ENCODE measurements at places on chromosomes 2 and 18.
A peak's percentile ranks its signal among the peaks of the same experiment; 100 is the strongest.

- no peaks in the 10 kb centered on the region for H3K27me3 ChIP-seq
- no peak overlapping the region for H3K27ac ChIP-seq
- DNase-seq = no peak
These were observed 279.3 kb downstream of the TMX3 start for GRCh38 chr18:68435581-68435980.

- H3K4me1 ChIP-seq = no peaks in the 10 kb centered on the region
- no peak for DNase-seq
- no peaks in the 10 kb centered on the region for H3K36me3 ChIP-seq
These were observed 16.5 kb downstream of the B3GNT7 start for GRCh38 chr2:231411831-231412617.

DNA sequence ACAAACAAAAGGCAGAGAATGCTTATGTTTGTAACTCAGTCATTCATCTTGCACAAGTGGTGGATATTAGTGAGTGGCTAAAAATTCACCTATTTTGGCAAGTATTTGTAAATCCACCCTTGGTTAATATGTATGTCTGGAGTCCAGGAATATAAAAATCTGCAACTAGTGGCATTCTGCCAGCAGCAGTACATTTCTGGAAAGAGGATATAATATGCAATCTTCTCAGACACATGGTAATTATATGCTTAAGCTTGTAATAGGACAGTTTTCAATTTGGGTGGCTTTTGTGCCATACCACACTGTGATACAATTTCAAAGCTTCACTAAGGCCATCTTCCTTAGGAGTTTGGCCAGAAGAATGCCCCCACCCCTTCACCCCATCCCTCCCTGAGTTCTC is 693.3 kb downstream of the MBD2 start:
- H3K36me3 ChIP-seq = no peaks in the 10 kb centered on the region
- DNase-seq = no peak
- H3K27ac ChIP-seq = no peak overlapping the region

- no peaks in the 10 kb centered on the region for H3K36me3 ChIP-seq
- DNase-seq = no peak
- no peaks in the 10 kb centered on the region for H3K4me1 ChIP-seq
- H3K27me3 ChIP-seq = no peaks in the 10 kb centered on the region
- no peak overlapping the region for H3K4me3 ChIP-seq
- no peak overlapping the region for H3K27ac ChIP-seq
These were observed 659.3 kb downstream of the ERBB4 start for GRCh38 chr2:211879323-211879722.

DNA sequence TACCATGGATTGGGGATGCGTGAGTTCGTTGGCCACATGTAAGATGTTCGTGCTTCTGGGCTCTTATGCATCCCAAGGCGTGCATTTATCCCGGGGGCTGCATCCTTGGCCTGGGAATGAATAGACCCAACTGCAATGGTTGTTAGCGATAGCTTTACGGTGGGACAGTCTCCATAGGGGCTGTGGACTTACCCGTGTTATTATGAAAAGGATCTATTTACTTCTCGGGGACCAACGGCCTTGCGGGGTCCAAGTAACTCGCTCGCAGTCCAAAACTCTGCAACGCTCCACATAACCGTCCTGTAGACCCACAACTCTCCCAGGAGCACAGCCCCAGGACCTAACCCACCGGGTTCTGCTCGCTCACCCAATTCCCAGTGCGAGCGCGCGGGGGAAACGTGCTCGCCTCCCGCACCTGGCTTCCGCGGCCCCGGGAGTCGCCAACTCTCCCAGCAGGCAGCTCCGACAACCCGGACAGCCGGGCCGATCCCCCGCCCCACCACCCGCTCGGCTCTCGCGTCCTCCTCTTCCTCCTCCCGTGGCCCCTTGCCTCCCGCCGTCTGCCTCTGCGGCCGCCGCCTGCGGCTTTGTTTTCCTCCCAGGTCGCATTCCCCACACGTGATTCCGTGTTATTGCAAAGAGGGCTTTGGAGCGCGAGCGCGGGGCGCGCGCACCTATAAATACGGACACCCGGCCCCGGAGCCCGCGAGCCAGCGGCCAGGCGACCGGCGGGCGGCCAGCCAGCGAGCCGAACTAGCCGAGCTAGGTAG is at the start of gene CABLES1:
CABLES1 (plus strand) TSS at position 706 of the 770 bp plus-strand sequence. CDS start 278 bp downstream, outside the sequence.
- peaks cover 20% of the 10 kb centered on the region for H3K27me3 ChIP-seq
- peaks cover 9% of the 10 kb centered on the region for H3K4me1 ChIP-seq
- peak; percentile 60 for DNase-seq
- H3K27ac ChIP-seq = no peak within 1 kb of the TSS
- H3K4me3 ChIP-seq = peak within 1 kb of the TSS; percentile 45
- H3K36me3 ChIP-seq = no peaks in the 10 kb centered on the region

- H3K36me3 ChIP-seq = no peaks in the 10 kb centered on the region
- H3K27ac ChIP-seq = no peak overlapping the region
- no peaks in the 10 kb centered on the region for H3K4me1 ChIP-seq
- peaks cover 3% of the 10 kb centered on the region for H3K27me3 ChIP-seq
These were observed 23.7 kb upstream of the MYO5B start for GRCh38 chr18:50218432-50219197.

DNA sequence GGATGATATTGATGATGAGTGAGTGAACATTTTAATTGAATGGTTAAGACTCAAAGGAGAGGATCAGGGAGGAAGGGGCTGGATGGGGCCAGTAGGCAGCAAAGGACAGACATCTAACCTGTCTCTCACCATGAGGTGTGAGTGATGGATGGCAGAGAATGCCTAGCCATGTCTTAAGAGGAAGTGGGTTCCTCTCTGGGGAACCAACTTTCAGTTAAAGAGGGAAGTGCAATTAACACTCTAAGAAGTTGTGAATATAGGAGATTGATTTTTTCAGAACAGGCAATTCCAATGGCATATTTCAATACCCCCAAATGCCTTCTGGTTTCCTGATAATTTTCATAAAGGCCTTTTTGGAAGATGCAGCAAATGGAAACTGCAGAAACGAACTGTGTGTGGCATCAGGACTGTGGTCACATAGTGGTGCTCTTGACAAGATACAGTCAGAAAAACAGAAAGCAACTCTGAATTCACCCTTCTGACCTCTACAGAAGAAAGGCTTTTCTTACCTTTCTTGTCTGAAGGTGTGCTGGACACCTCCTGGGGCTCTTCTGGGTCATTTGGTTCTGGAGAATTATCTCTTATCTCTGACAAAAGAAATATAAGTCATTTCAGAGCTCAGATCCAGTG is 10.2 kb downstream of the SP110 start:
- peaks cover 93% of the 10 kb centered on the region for H3K36me3 ChIP-seq
- no peaks in the 10 kb centered on the region for H3K27me3 ChIP-seq
- peaks cover 32% of the 10 kb centered on the region for H3K4me1 ChIP-seq
- DNase-seq = peak; percentile 28
- H3K4me3 ChIP-seq = no peak overlapping the region

- H3K4me3 ChIP-seq = no peak overlapping the region
- no peak for DNase-seq
- H3K27ac ChIP-seq = no peak overlapping the region
- H3K36me3 ChIP-seq = no peaks in the 10 kb centered on the region
These were observed 61.1 kb downstream of the CABLES1 start for GRCh38 chr18:23196119-23197007.

GRCh38 chr18:6821356-6821755 is 91.8 kb downstream of the ARHGAP28 start:
- no peak overlapping the region for H3K4me3 ChIP-seq
- no peak for DNase-seq
- no peaks in the 10 kb centered on the region for H3K4me1 ChIP-seq
- no peaks in the 10 kb centered on the region for H3K27me3 ChIP-seq

- no peaks in the 10 kb centered on the region for H3K36me3 ChIP-seq
- DNase-seq = no peak
- H3K27ac ChIP-seq = no peak overlapping the region
These were observed 91.9 kb downstream of the TWIST2 start for GRCh38 chr2:238939521-238940403.

DNA sequence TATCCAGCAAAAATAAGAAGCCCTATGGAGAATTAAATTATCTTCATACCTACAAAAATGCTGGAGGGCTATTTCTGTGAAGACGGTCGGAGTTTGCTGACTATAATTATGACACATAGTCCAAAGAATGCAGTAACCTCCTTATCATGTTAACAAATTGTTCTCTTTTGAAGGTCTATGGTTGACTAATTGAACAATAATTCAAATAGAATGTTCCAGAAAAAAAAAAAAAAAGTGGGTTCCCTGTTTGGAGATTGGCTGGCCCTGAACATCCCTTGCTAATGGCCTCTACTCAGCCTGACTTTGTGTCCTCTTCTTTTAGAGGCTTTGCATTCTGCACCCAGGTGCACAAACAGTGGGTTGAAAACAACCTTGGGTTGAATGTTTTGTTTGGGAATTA is 82.8 kb upstream of the CCBE1 start:
- H3K4me3 ChIP-seq = no peak overlapping the region
- H3K27me3 ChIP-seq = no peaks in the 10 kb centered on the region
- H3K4me1 ChIP-seq = no peaks in the 10 kb centered on the region
- no peak for DNase-seq

- no peak for DNase-seq
- H3K4me3 ChIP-seq = no peak overlapping the region
- H3K27me3 ChIP-seq = no peaks in the 10 kb centered on the region
- no peaks in the 10 kb centered on the region for H3K4me1 ChIP-seq
These were observed 94.0 kb upstream of the SOX11 start for GRCh38 chr2:5598156-5598555.

GRCh38 chr2:222709191-222709891 is 37.9 kb downstream of the MOGAT1 start:
- no peak overlapping the region for H3K4me3 ChIP-seq
- H3K4me1 ChIP-seq = peaks cover 30% of the 10 kb centered on the region
- DNase-seq = peak; percentile 58
- H3K27ac ChIP-seq = peak overlapping the region; percentile 78
- H3K36me3 ChIP-seq = no peaks in the 10 kb centered on the region

DNA sequence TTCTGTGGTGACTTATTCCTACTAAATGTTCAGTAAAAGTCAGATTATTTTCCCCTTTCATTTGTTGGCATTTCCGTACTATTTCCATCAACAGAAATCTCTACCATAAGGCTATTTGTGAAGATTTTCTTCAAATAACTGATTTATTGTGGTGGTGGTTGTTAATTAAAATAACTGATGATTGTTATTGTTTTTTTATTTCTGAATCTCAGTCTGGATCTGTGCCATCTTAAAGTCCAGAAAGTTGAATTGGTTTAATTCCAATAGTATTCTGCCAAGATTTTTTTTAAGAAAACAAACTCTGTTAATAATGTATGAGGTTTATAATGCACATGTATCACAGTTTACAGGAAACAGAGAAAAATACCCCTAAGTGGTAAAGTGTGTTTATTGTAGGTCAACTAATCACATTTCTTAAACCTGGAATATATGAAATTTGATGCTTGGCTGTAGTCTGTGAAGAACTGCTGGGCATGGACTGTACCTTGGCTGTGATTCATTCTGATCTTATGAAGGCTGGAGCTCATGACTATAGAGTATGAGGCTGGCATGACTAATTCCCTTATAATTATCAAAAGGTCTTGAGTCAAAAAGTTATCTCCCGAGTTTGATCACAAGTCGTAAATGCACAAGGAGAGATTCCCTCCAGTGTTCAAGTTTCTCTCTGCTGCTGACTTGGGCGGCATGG is 134.2 kb upstream of the RND3 start:
- H3K27ac ChIP-seq = no peak overlapping the region
- no peak for DNase-seq
- no peaks in the 10 kb centered on the region for H3K36me3 ChIP-seq

DNA sequence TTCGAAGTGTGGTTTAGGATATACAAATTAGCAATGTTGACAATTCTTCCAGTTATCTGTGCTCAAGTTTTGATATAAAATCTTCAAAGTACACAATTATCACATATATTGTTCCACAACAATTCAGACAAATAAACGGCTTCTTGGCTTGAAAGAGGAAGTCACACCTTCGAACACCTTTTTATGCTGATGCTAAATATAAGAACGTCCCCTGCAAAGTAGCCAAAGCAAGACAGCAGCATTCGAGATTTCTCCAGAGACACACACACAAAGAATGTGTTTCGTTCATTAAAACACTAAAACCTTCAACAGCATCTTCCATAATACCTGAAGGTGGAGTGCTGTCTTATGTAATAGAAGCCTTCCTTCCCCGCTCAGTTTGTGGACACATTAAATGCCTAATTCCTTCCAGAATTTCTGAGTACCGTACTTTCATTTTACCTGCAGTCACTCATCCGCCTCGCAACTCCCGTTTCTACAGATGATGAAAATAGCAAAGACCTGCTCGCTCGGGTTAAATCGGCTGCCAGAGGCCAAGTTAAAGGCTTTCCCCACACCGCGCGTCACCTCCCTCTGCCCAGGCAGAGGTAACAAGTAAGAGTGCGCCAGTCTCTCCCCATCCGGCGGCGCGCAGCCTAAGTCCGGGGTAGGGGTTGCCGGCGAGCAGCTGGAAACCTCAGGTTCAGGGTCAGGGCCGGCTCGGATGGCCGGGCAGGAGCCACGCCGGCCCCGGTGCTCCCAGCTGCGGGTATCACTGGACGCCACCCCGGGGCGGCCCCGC is 847 bp downstream of the SERPINE2 start:
- H3K27ac ChIP-seq = no peak overlapping the region
- DNase-seq = peak; percentile 11
- H3K4me1 ChIP-seq = peaks cover 15% of the 10 kb centered on the region
- H3K27me3 ChIP-seq = peaks cover 56% of the 10 kb centered on the region

DNA sequence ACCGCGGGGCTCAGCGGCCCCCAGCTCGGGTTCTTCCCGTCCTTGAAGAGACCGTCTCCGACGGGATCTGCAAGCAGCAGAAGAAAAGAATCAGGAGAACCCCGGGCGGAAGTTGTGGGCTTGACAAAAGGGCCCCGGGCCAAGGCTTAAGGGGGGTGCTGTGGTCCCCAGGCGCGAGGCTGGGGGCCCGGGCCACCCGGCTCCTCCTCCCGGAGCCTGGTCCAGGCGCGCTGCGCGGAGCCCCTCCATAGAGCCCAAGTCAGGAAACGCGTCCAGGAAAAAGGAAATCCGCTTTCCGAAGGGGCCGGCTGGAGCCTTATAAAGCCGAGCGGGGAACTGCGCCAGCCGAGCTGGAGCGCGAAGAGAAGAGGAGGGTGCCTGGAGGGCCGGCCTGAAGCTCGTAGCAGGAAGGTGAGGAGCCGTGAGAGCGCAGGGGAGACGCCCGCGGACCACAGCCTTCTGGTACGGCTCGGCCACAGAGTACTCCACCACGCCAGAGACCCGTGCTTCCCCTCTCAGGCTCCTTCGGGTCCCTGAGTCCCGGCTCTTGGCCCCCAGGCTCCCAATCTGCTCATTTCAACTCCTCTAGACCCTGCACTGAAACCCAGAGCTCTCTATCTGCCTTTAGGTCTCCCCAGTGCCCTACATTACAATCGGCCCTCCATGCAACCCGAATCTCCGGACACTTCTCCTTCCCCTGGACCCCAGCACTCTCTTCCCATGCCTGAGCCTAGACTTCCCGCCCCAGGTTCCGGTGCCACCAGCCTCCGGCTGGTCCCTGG is 554 bp downstream of the FEV start:
- no peak for DNase-seq
- H3K36me3 ChIP-seq = no peaks in the 10 kb centered on the region
- peaks cover 8% of the 10 kb centered on the region for H3K4me1 ChIP-seq
- H3K4me3 ChIP-seq = no peak overlapping the region
- H3K27ac ChIP-seq = no peak overlapping the region

GRCh38 chr2:65040400-65041261 is 15.6 kb upstream of the CEP68 start:
- peaks cover 6% of the 10 kb centered on the region for H3K4me1 ChIP-seq
- H3K36me3 ChIP-seq = peaks cover 3% of the 10 kb centered on the region
- no peaks in the 10 kb centered on the region for H3K27me3 ChIP-seq

GRCh38 chr2:121697108-121697631 is 39.5 kb downstream of the NIFK start:
- no peaks in the 10 kb centered on the region for H3K27me3 ChIP-seq
- no peak overlapping the region for H3K4me3 ChIP-seq

Data from DND-41 (cell line).